ENCODE measurements at places on chromosomes 2 and 18.
A peak's percentile ranks its signal among the peaks of the same experiment; 100 is the strongest.

DNA sequence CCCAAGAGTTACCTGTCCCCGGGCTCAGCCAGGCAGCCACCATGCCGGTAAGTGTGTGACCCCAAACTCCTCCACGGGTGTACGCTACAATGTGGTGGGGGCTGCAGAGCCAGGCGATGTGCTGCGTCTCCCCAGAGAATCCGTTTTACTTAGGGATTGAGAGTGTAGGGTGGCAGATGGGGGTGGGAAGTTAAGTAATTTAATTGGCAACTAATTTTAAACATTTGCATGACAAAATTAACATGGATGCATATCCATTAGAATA is 26.6 kb upstream of the RPL31 start:
- no peak for DNase-seq

DNA sequence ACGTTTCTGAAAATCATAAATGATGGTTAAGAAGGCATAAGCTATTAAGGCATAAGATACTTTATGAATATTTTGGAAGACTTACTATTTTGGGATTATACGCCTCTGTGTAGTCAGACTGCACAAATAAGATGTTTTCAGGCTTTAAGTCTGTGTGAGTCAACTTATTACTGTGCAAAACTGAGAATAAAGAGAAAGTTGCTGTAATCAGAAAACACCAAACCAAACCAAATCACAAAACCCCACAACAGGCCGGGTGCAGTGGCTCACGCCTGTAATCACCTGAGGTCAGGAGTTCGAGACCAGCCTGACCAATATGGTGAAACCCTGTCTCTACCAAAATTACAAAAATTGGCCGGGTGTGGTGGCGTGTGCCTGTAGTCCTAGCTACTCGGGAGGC is 7.7 kb downstream of the CLK1 start:
- no peak for DNase-seq

- peak; percentile 75 for DNase-seq
Observed at GRCh38 chr2:85772019-85772745, 18.4 kb downstream of the ATOH8 start.

GRCh38 chr2:151051574-151052220 is 210.0 kb downstream of the RBM43 start:
- DNase-seq, result peak; percentile 7

DNA sequence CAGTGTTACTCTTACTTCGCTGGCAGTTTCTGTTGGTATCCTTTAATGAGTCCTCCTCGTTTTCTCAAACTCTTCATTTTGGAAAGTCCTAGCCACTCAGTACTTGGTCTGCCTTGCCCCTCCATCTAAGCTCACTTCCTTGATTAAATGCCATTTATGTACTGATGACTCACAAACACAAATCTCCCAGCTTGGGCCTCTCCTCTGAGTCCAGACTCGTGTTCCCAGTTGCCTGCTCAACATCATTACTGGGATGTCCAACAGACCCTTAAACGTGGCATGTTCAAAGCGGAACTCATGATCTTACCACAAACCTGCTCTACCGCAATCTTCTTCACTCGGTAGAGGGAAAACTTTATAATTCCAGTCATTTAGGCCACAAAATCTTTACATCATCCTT is 13.8 kb upstream of the CCDC68 start:
- no peak for DNase-seq

DNA sequence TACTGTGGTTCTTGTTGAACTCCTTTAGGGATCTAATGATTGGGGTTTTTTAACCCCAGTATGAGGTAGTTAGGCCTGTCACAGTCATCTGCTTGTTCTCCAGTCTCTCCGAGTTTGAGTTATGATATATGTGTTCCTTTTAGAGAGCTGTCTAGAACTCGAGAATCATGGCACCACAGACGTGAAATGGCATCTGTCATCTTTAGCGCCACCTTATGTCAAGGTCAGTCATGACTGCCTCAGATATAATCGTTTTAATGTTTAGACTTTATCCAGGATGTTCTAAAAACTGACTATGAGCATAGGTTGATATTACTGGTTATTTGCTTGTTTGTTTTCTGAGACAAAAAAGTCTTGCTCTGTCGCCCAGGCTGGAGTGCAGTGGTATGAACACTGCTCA is 112.2 kb downstream of the CEP192 start:
- DNase-seq, result no peak

DNA sequence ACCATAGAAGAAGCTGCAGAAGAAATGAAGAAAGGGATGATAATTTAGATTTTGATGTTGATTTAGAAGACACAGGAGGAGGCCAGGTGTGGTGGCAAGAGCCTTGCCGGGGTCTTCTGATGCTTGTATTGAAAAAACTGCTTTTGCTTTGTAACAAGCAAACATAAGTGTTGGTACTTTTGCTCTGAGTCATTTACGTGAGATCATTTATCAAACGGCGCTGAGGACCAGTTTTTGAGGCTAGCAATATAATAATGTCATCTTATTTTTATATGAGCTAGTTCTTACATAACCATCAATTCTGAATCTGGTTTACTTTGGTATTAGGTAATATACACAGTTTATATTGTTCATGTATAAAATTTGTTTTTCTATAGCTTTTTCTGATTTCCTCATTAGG is 30.6 kb downstream of the SPTBN1 start:
- DNase-seq, result no peak

- DNase-seq, result no peak
Observed at GRCh38 chr18:3456686-3457069, 6.7 kb downstream of the TGIF1 start.

- DNase-seq, result no peak
Observed at GRCh38 chr18:76875390-76876325, 53.3 kb downstream of the ZNF236 start.

DNA sequence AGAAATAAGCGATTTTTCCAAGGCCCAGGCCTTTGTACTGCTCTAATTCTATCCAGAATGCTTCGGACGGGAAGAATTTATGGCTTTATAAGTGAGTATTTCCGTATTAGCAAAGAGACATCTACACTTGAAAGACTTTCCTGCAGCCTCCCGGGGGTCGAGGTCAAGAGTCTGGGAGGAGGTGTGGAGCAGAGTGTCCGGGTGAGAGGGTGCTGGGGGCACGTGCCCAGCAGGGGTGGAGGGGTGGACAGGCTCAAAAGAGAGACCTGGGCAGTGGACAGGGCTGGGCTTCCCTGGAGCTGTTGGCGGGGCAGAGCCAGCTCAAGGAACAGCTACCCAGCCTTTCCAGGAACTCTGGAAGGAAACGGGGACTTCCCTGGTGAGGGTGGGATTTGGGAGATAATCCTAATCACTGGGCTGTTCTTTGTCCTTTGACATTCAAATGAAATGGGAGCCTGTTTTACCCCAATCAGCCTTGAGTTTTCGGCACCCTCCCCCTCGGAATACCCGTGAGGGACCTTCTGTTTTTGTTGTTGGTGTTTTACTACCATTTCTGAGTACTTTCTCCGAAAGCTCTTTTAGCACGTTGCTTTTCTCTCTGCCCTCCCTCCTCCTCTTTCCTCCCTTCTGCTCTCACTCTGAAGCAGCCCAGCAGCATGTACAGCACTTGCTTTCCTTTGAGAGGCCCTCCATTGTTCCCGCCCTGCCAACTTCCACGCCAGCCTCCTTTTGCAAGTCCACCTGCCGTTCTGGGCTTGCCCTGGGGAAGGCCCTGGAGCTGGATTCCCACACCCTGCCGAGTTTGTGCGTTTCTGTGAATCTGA is 164.7 kb downstream of the AGAP1 start:
- no peak for DNase-seq

- DNase-seq, result no peak
Observed at GRCh38 chr2:4895371-4895770, 796.8 kb upstream of the SOX11 start.

- DNase-seq, result no peak
Observed at GRCh38 chr2:95049961-95050360, 24.5 kb downstream of the MAL start.

- DNase-seq, result no peak
Observed at GRCh38 chr2:1736997-1737480, 7.3 kb downstream of the PXDN start.

- no peak for DNase-seq
Observed at GRCh38 chr18:33020877-33021276, 248.1 kb upstream of the KLHL14 start.

DNA sequence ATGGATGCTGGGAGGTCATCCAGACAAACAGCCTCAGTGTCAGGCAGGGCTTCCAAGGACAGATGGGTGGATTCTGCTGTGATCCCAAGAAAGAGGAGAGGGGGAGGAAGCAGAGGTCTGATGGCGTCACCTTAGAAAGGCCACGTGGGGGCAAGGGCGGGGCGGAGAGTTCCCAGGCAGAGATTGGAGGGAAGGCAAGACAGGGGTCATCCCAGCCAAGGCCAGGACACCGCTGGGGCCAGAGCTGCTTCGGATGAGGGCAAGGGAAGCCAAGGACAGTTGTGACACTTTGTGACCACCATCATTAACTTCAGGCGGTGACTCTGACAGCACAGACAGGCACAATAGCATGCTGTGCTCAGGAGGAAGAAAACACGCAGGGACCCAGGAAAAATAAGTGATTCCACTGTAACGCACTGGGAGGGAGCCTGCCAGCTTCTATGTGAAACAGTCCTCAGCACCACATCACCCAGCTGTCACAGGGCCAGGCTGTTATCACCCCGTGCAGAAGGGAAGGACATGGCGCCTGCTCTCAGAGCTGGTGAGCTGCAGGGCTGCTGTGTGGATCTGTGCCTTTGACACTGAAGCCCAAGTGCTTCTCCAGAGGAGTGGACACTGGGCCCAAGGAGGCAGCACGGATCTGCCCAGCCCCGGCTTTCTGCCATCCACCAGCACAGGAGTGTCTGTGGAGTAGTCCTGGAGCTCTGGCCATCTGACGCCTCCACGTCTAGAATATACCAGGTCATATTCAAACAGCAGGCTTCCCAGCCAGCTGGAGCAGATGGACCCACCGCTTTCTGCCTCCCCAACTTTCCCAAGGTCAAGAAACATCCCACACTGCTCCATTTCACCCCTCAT is 204.1 kb downstream of the NDUFA10 start:
- no peak for DNase-seq

DNA sequence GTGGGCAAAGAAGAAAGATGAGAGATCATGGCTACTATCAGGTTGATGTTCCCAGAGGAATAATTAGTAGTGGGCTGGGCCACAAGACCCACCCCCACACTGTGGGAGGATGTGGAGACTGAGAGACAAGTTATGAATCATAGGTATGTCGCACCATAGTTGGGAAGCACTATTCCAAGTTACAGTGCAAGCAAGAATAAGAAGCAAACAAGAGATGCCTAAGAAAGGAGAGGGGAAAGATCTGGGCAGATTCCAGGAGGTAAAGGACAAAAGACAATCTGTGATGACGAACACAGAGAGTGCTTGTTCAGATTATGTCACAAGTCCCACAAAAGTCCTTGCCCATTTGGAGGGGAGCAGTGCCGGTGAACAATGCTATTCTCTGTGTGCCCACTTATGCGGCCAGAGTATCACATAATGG is 56.6 kb downstream of the FAM228A start:
- DNase-seq, result no peak

GRCh38 chr2:75021672-75022071 is 63.2 kb downstream of the POLE4 start:
- no peak for DNase-seq

DNA sequence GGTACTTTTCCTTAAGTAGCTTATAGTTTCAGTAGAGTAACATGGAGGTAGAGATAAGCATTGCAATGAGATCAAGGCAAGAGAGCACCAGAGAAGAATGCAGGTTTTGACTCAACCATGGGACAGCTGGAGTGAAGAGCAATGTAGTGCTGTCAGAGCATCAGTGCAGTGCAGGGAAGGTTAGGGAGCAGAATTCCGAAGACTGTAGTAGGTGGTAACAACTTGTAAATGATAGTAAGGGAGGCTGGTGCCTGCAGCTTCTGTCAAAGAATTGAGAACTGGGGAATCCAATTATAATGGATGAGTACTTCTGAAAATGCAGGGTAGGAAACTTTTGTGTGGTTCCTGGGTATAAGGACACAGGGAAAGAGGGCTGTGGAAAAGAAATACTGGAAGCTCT is 183.2 kb downstream of the KCNS3 start:
- no peak for DNase-seq

- DNase-seq, result no peak
Observed at GRCh38 chr18:25544546-25545287, 192.8 kb upstream of the ZNF521 start.

- DNase-seq, result no peak
Observed at GRCh38 chr2:68178954-68179627, 21.4 kb downstream of the PNO1 start.

DNA sequence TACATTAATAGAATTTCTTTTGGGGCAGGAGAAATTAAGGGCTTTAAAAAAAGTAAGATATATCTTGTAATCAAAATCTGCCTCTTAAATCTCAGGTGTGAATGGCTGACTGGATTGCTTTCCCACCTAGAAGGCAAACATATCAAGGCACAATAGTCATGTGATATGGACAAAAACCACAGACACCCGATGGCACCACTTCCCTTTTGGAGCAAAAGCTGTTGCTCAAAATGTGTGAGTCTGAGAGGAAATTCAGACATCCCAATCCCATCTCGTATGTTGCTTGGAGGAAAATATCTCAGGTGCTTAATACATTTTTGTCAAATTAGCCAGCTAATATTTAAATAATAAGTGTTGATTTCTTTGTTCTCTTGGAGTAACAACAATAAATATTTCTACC is 120.7 kb downstream of the KCNF1 start:
- no peak for DNase-seq

GRCh38 chr18:11096411-11096810 is 53.0 kb downstream of the PIEZO2 start:
- DNase-seq, result no peak

GRCh38 chr18:44974174-44974573 is 293.5 kb downstream of the SETBP1 start:
- DNase-seq, result no peak

DNA sequence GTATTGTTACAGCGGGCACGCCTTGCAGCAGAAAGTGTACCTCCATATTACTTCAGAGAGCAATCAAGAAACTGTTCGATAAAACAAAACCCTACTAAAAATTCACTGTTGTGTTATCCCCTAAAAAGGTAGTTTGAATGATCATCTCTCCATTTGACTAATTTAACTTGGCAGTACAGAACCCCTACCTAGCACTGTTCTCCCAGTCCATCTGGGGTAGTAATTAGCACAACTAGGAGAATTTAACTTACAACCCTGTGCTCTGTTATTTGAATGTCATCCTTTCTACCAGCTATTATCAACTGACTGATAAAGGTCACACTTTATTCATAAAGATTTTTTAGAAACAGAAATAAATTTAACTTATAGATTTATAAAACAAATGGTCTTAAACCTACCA is 121.2 kb downstream of the EPB41L3 start:
- DNase-seq, result no peak

DNA sequence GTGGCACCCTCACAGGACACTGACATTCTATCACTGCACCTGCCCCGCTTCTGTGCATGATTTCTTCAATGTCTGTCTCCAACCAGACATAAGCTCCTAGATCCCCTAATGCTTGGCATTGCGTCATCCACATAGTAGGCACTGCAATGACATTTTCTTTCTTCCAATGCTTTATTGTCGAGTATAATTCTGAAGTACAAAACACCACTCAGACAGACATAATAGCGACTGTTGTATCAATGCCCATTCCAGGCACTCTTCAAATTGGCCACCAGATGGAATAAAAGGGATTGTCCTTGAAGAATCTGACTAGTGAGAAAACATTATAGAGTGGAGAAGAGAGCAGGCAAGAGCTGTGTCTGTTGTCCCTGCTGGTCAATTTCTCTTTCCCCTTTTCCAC is 89.0 kb downstream of the LPIN1 start:
- DNase-seq, result no peak

GRCh38 chr2:97706708-97707345 is 6.5 kb upstream of the ZAP70 start:
- no peak for DNase-seq
